ENCODE measurements at places on chromosomes 3 and 15.
A peak's percentile ranks its signal among the peaks of the same experiment; 100 is the strongest.

GRCh38 chr15:40445421-40445922 lies 4.7 kb downstream of the BAHD1 start:
- peak; percentile 55 for DNase-seq

GRCh38 chr15:35926007-35926380 lies 380.0 kb upstream of the DPH6 start:
- DNase-seq: peak; percentile 5

- no peak for DNase-seq
Observed at GRCh38 chr3:159200176-159200575, 398.3 kb downstream of the MFSD1 start.

GRCh38 chr15:98324341-98324970 lies 323.9 kb upstream of the IGF1R start:
- DNase-seq: no peak

- no peak for DNase-seq
Observed at GRCh38 chr3:181487236-181487978, 224.3 kb upstream of the SOX2 start.

GRCh38 chr3:66816090-66816761 lies 181.9 kb upstream of the KBTBD8 start:
- peak; percentile 70 for DNase-seq

DNA sequence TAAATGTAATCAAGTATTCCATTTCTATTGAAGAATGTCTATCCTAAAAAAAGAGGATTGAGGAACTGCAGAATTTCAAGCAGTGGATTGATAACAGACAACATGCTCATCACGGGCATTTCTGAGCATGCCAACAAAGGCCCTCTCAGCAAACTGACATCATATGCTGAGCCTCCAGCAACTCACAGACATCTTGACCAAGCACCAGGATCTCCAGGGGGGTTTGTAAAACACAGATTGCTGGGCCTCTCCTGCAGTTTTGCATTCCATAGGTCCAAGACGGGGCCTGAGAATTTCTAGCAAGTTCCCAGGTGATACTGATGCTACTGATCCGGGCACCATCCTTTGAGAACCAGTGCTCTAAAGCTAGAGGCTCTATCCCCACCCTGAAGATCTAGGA lies 85.0 kb downstream of the FOXP1 start:
- no peak for DNase-seq

DNA sequence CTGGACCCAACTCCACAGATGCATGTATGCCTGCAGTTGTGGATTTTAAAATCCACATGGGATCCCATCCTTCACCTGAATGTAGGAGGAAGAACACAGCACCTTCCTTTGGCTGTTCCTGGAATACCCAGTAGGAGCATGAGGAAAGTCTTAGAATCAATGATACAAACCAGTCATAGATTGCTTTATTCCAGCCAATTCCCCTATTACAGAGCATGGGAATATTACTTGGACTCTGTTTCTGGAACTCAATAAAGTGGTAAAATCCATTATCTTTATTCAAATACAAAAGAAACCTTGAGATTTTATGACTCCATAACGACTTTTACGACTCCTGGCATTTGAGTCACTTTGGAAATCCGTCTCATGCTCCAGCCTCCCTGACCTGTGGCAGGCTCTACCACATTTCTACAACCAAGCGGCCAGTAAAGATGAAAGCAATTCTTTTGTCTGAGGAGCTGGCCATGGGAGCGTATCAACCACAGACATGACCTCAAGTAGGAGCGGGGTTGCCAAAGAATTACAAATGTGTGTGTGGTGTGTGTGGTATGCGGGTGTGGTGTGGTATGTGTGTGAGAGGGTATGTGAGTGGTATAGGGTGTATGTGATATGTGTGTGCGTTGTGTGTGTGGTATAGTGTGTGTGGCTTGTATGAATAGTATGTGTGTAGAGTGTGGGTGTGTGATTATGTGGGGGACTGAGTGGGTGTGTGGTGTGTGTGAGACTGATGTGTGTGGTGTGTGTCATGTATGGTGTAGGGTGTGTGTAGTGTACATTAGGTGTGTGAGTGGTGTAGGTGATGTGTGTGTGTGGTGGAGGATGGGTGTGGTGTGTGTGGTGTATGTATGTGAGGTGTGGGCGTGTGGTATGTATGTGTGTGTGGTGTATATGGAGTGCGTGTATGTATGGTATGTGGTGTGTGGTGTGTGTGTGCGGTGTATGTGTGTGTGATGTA lies 40.0 kb downstream of the ARRDC4 start:
- DNase-seq: no peak

DNA sequence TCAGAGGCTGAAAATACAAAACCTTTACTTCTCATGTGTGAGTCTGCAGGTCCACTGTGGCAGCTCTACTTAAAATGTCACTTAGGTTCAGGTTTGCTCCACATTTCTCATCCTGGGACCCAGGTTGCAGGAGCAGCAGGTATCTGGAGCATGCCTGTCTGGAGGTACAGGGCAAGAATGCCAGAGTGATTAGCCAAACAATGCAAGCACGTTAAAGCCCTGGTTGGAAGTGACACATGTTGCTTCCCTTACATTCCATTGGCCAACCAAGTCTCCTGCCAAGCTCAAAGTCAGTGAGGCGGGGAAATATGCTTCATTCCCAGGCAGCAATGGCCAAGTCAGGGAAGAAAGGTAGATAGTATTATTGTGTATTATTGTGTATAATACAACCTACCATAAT lies 76.8 kb upstream of the ARL6 start:
- no peak for DNase-seq

GRCh38 chr3:111675846-111676210 lies 80.7 kb upstream of the ZBED2 start:
- no peak for DNase-seq

DNA sequence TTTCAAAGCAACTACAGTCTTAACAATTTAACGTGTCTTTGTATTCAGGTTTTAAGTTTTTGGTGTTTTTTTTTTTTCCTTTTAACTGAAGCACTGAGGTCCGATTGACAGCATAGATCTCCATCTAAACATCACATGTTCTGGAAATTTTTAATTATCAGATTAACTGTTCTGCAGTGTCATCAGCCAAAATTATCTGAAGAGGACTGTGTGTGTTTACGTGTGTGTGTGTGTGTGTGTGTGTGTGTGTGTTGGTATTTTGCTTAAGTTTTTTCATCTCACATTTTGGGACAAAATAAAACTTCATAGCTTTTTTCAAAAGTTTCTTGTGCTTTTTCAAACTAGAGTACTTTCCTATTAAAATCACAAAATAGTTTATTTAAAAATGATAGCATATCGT lies 1.8 kb downstream of the PIK3CA start:
- no peak for DNase-seq

DNA sequence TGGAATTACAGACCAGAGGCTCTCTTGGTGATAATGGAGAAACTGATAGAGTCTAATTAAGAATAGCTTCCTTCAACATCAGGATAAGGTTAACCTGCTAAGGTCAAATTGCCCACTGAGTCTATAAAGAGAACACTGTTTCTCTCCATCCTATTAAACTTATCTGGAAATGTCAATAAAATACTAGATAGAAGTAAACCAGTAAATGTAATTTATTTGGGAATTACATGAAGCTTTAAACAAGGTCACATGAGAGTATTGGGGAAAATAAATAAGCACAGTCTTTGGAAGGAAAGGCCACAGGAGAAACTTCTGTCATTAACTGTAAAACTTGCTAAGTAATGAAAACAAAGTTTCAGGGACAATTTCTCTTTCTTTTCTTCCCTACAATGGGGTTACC lies 118.5 kb downstream of the DPH6 start:
- DNase-seq: no peak

All from fibroblast of lung (primary cell).